Stimulated activated CD4-positive, alpha-beta T cell treated with anti-CD3 and anti-CD28 coated beads, TNF-alpha, amount 100 ng/mL, for 48 hours (primary cell): ENCODE measurements at places on chromosomes 7 and 10.

DNA sequence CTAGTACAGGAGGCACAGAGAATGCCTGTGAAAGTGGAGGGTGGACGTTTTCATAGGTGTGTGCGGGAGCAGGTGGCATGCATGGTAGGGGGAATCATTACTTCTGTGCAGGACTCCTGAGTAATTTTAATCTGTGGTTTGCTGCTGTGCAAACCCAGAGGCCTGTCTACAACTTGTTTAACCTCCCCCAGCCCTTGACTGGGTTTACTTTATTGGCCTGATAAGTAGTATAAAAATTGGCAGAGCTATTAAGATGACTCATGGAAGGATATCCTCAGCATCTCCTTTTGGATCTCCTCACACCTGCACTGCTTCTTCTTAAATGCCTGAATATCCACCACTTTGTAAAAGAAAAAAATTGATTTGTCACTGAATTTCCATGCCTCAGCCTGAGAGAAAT lies 104.8 kb downstream of the AUTS2 start:
- DNase-seq = no peak

DNA sequence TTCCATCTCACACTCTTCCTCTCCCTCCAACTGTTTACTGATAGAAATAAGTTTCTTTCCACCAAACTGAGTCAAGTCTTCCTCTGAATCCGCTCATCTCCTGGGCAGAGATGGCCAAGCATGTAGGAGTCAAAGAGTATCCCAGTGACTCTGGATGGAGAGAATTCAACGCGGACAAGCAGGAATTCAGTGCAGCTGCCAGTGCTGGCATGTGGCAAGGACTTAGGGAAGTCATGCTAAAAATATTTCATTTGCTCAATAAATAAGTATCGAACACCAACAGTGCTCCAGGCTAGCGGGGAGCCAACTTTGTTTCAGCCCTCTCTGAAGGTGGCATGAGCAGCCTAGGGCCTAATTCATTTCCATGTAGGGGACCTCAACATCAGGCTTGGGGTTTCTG lies 351.6 kb upstream of the ZMIZ1 start:
- no peak for DNase-seq

- no peak for DNase-seq
Measured at GRCh38 chr10:11727563-11727962, 14.6 kb upstream of the ECHDC3 start.

DNA sequence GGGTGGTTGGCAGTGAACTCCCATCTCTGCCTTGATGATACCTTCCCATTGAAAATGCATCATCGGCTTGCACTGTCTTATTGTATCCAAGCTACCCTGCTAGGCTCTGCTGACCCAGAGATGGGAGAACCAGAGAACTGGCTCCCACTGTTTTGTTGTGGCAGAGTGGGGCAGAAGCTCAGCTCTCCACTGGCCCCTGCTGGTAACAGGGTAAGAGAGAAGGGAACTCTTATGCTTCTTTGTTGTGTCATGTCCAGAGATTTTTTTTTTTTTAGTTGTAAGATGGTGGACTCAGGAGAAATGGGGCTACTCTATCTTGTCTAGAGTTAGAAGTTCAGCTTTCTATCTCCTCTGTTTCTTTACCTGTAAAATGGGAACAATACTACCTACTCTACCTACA lies 100.5 kb upstream of the SDK1 start:
- DNase-seq = no peak

- no peak for DNase-seq
Measured at GRCh38 chr7:99855236-99855635, 21.6 kb downstream of the OR2AE1 start.

GRCh38 chr10:90652519-90652918 lies 205.3 kb downstream of the HTR7 start:
- no peak for DNase-seq

- DNase-seq = no peak
Measured at GRCh38 chr10:121721257-121721656, 123.0 kb upstream of the FGFR2 start.

DNA sequence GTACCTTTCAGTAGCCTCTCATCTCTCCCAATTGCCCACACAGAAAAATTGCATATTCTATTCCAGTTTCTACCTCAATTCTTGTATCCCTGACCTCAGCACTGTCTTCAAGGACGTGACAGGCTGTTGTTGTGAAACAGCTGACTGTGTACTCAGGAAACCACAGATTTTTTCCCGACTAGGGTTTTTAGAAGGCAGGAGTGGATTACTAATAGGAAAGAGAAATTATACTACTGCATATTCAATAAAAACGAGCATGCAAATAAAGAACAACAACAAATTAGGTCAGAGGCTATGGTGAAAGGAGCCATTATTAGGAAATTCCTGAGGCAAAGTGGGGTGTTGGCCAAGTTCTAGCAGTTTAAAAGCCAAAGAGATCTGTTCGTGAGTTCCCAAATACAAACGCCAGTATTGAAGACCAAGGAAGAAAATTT lies 93.4 kb downstream of the DOCK4 start:
- no peak for DNase-seq

DNA sequence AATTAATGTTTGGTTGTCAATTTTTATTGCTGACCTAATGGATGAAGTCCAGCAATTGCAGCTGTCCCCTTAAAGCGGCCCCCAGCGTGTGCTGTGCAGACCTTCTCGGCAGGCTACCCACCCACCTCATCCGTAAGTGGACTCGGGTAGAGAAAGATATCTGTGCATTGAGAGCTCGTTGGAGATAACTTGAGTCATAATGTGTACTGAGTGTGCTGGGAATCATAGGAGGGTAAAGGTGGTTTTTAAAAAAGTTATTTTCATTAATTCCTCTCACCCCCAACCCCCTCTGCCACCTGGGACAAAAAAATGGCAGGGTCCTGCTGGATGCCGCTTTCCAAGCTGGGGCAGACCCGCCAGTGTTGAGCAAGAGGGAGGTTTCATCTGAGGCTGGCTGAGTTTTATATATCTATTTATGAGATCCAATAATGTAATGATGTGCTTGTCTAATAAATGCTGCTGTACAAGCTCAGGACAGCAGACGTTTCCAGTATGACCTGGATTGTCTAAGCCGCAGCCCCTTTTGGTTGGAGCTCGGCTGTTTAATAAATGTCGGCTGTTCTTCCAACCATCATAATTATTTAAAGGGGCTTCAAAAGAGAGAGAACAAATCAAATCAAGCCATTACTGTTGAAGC lies 119.1 kb downstream of the NKX6-2 start:
- DNase-seq = no peak

DNA sequence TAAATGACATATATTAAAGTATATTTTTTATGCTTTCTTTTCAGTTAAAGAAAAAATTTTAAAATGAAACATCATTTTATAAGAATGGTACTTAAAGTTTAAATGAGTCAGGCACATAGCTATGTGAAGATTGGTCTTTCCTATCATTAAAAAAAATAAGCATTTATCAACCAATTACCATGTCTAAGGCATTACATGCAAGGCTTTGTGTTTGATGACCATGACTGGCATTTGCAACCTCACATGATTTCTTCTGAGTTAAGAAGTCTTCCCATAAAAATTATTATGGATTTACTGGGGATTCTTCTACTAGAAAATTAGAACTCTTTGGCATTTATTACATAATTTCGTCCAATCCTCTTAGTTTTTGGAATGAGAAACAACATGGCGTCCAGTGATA lies 776.1 kb downstream of the MAGI2 start:
- DNase-seq = no peak

- DNase-seq = no peak
Measured at GRCh38 chr7:98568891-98569290, 48.2 kb upstream of the NPTX2 start.

GRCh38 chr10:69884024-69884367 lies 82.3 kb downstream of the COL13A1 start:
- no peak for DNase-seq

GRCh38 chr10:102112210-102112817 lies 7.9 kb downstream of the LDB1 start:
- DNase-seq = no peak

- DNase-seq = no peak
Measured at GRCh38 chr10:91307489-91307888, 87.0 kb downstream of the PCGF5 start.

GRCh38 chr7:102426268-102427018 lies 6.9 kb upstream of the ORAI2 start:
- peak; percentile 75 for DNase-seq

DNA sequence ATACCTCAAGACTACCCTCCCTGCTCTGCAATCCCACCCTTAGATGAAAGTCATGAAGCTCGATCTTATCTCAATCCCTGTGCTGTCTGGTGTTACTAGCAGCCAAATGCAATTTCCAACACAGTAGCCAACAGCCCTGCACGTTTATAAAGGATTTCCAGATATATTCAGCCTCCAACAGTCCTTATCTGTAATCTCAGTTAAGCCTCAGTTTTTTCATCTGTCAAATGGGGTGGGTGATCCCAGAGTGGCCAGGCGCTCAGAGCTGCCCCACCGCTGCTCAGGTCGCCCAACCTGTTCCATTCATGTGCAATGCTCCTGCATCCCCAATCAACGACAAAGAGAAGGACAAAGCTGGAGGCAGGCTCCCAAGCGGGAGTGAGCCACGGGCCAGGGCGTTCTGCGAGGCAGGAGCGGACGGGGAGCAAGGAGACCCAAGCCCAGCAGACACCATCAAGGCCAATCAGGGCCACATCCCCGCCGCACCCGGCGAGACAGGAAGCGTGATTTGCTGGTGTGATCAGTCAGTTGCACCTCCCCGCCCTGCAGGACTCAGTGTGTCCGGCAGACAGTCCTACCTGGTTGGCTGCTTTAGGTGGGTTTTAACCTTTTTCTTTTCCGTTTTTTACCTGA lies 19.7 kb downstream of the PDGFA start:
- no peak for DNase-seq

DNA sequence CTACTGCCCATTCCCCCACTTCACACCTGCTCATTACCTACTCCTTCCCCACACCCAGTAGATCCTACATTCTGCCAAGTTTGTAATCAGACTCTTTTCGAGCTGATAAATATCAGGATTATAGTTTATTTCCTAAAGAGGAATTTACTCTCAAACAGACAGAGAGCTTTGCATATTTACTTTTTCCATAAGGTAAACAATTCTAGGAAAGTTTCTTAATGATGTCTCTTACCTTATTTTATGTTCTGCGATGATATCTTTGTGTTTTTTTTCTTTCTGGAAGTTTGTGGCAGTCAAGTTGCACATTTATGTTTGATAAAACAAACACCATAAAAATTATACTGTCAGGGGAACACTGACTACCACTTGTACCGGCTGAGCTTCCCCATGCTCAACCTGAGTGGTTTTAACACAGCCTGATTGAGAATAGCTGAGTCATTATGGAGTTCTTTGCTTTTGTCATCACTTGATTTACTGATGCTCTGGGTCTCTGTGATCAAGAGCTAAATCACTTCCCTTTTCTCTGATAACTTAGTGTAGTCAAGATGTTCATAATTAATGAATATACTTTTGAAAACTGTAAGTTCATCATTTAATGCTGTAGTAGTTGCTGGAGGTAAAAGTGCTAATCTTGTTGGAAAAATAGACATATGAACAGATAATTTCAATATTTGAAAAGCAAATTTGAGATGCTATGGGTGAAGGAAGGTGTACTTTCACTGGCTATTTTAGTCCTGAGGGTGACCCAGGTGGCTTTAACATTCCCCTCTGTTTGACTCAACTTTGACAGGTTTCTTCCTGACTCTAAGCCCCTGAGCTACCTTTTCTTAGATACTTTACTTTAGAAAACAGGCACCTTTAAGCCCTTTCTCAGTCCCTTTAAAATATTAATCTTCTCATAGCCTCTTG lies 1034.5 kb upstream of the LRRTM3 start:
- no peak for DNase-seq

DNA sequence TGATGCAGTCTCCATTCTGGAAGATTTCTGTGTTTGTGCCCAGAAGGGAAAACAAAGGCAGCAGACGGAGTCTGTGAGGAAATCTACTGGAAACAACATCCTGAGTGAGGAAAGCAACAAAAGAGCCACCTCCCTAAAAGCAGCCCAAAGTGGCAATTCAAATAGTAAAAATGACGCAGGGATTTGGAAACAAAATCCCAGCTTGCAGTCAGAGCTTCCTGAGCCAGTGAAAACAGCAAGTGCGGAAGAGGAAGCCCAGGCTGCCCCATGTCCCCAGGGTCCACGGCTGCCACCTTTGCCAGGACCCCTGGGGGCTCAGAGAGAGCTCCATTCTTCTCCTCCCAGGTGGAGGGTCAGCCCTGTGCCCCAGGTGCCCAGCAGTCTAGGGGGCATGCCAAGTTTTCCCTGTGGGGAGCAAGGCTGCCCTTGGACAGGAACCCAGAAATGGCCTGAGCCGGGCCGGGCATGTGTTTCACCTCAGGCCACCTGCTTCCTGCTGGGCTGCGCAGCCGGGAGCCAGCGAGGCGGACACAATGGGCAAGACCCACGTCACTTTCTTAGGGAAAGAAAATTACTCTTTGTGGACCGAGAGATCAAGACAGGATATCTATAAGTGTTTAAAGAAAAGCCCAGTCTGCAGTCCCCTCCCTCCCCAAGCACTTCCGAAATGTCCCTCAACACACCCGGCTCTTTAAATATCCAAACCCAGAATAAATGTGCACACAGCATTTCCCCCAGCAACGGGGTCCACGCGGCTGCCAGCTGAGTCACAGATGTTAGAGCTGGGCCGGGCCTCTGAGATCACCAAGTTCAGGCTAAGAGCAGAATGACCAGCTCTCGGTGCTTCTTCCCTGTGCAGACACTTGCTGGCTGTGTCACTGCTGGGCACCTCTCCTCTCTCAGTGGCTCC lies 231.1 kb downstream of the ARHGAP12 start:
- DNase-seq = no peak

- no peak for DNase-seq
Measured at GRCh38 chr10:117936566-117936965, 110.2 kb downstream of the RAB11FIP2 start.

DNA sequence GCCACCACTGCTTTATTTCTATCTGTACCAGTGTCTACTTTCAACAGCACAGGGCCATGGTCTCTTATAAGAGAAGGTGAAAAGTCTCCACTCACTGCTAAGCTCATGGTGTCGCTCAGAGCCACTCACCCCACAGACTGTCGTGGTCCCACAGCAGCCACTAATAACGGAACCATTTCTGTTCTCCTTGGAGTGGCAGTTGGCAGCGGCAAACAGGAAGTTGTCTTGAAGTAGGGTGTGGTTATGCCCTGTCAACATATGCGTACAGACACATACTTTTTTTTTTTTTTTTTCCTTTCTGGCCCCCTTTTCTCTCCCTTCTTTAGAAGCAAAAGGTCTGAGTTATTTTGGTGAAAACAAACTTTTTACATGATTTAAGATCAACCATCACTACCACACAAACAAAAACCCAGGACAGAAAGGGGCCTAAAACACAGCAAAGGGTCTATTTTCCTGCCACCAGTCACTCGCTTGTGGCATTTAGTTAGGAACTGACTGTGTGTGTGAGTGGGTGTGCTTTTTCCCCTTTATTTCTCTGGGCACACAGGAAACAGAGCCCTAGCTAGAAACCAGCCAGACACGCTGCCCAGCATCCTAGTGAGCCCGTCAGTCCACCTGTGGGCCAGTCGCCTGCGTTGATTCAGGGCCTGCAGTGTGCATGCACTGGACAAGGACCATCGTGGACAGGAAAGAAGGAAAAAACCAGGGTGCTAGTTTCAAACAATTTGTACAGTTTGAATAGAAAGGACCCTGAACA lies 96.7 kb upstream of the EFCAB10 start:
- peak; percentile 27 for DNase-seq

GRCh38 chr10:11022213-11022612 lies 4.5 kb downstream of the CELF2 start:
- DNase-seq = no peak
